ACHN (cell line): ENCODE measurements at places on chromosomes 6 and 20.

DNA sequence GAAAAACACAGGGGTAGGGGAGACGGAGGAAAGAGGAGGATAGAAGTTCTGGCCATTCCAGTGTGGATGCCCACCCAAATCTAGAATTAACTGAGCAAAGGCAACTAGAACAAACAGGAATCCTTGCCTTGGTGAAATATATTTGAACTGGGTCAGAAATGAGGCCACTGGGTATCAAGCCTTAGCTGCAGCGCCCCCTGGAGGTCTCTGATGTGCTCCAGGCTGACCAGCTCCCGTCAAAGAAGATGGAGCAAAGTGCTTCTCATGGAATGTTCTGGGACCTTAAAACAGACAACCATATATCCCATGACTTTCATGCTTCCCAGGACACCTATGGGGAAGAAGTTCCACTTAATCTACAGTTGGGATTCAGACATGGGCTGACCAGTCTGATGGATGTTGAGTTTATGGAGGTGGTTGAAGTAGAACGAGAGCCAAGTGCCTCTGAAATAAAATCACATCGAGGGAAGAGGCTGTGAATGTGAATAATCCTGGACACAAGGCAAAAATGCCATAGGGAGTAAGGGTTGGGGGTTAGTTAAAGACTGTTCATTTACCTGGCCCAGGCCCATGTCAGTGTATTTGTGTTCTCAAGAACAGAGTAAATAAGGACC lies 50.4 kb downstream of the HLA-DPB1 start:
- peak; percentile 40 for DNase-seq

- DNase-seq = no peak
Observed at GRCh38 chr6:52538901-52539354, 37.9 kb downstream of the TRAM2 start.

DNA sequence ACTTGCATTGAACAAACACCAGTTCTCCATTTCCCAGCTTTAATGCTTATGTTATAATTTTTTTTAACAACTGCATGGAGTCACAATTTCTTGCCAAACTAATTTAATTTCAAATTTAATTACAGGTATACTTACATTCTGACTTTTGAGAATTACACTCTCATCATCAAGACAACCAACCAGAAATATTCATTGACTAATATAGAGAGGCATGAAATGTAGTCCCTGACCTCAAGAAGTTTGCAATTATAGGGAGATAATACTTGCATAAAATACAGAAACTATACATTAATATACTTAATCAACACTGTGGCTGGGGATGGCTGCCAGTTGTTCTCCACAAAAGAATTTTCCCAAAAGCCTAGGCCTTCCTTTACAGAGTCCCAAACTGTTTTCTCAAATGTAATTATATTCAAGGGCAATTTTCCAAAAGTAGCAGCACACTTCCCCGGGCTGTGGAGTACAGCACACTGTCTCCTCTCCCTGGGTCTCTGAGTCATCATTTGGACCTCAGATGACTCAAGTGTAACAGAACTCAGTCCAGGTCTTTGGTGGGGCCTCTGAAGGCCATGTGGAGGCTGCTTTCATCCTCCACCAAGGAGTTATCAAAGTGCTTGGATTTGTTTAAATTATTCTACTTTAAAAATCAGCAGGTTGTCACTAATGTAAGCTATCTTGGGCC lies 114.1 kb downstream of the KIF16B start:
- peak; percentile 44 for DNase-seq

GRCh38 chr20:61988665-61989064 lies 77.0 kb downstream of the TAF4 start:
- DNase-seq = no peak

- no peak for DNase-seq
Observed at GRCh38 chr6:137095651-137096238, 51.0 kb upstream of the IL20RA start.

- no peak for DNase-seq
Observed at GRCh38 chr6:142941018-142941417, 4.0 kb downstream of the HIVEP2 start.

DNA sequence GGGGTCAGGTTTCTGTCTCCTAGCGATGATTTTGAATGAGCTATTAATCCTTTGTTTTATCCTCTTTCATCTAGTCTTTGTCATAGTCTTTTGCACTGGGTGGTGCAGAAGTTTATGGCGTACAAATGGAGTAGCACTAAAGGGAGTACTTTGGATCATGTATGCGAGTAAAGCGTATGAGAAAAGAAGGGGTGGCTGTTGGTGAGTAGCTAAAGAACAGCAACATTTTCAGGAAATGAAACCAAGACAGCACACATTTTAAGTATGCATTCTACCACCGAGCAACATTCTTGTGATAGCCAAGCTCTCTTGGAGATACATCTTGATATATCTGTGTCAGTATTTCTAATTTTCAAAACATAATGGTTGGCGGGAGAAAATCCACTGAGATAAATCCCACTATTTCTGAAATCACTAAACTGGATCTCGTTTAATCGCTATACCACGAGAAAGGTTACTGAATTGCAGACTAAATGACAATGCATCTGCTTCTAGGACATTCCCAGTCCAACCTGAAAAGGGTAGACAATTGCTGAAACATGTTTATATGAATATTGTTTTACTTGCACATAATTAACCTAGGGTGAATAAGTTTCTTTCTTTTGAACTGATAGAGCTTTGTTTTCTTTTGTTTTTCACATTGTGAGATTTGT lies 196.1 kb downstream of the TRIM27 start:
- DNase-seq = no peak
